Panc1 (cell line): ENCODE measurements at places on chromosomes 12 and 14.

GRCh38 chr14:57461777-57462320 lies 31.8 kb downstream of the CCDC198 start:
- DNase-seq: peak; percentile 1

- no peak for DNase-seq
Measured at GRCh38 chr12:31214626-31215517, 111.1 kb downstream of the SINHCAF start.

GRCh38 chr12:40832668-40833067 lies 140.4 kb downstream of the CNTN1 start:
- DNase-seq: no peak

- DNase-seq: no peak
Measured at GRCh38 chr14:70057519-70058136, 131.1 kb downstream of the SLC8A3 start.

DNA sequence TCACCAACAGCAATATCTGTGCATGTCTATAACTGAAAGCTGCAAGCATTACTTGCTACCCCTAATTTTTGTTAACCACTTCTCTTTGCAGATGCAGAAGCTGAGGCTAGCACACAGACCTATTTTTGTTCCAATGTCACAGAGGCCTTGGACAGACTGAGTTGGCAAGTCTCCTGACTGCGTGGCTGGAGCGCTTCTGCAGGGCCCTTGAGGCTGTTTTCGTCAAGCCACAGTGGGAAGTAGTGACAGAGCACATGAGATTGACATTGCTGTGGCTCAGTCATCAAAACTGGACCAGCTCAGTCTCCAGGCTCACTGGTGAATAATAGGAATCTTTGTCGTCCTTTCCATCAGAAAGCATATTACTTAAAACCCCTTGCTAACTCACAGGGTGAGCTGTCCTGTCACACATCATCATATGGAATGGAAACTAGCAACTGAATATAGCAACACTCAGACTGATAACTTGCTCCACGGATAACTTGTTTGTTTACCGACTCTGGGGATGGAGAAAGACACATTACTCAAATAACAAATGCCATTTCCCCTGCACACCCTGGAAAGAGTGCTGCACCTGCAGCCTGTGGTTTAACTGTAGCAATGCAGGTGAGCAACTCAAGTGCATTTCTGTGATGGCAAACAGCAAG lies 43.6 kb upstream of the DDX11 start:
- DNase-seq: no peak

DNA sequence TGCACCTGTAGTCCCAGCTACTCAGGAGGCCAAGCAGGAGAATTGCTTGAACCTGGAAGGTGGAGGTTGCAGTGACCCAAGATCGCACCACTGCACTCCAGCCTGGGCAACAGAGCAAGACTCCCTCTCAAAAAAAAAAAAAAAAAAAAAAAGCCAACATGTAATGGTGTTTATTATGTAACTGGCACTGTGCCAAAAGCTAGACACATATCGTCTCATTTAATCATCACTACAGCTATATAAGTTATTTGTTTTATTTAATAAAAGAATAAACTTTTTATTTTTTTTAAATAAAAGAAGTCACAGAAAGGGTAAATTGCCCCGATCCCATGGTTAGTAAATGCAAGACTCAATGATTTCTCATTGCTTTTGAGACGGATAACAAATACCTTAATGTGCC lies 76.9 kb downstream of the PTCSC3 start:
- DNase-seq: no peak

GRCh38 chr12:47238669-47239114 lies 158.9 kb upstream of the AMIGO2 start:
- DNase-seq: no peak

- DNase-seq: no peak
Measured at GRCh38 chr12:125772403-125772802, 707.2 kb downstream of the AACS start.

DNA sequence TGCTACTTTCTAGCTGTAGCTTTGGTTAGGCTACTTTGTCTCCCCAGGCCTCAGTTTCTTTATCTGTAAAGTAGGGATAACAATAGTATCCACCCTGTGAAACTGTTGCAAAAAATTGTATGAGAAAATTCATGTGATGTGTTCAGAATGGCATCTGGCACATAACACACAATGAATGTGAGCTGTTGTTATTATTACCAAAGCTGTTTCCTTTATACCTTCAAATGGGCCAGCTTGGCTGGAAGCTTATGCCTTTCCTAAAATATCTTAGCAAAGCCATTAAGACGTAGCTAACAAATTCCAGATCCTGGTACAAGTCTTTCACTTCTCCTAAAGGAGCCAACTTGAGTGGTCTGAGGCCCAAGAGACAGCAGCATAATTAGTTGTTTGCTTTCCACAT lies 25.2 kb upstream of the MANSC4 start:
- DNase-seq: no peak

DNA sequence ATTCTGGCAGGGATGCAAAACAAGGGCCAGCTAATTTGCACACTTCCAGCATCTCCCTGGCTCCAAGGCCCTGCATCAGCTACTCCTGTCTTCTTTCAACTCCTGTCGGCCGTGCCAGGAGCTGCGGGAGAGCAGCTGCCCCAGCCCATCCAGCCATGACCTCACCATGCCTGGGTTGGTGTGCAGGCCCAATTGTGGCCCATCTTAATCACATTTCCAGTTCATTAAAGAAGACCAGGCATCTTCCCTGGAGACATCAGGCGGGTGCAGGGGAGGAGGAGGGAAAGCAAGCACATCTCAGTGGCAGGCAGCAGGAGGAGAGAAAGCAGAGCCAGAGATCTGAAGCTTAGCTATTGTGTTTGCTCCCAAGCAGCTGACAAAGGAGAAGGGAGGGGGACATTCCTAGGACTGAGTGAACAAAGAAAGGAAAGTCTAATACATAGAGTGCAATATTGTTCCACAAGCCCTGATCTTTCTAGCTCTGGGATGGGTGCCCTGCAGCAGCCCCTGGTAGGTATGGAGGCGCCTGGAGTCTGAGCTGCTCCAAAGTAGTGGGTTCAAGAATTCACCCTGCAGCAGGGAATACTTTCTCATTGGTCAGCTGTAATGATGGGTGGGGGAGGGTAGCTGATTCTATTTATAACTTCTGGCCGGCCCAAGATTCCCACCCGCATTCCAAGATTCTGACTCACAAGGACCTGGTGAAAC lies 40.1 kb downstream of the VWF start:
- no peak for DNase-seq

DNA sequence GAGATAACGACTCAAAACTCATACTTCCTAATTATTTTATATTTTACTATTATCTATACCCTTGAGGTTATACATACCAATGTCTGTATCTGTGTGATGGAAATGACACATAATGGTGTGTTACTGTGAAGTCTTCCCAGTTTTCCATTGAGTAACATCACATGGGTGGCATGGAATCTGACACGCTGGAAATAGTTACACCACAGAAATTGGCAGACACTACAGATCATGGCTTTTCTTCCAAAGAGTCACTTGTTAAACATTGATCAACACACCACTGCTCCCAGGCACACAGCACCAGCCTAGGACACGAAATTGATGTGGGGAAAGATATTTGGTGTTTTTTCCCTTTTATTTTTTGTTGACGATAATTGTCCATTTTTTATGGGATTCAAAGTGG lies 33.0 kb upstream of the VWF start:
- DNase-seq: no peak

DNA sequence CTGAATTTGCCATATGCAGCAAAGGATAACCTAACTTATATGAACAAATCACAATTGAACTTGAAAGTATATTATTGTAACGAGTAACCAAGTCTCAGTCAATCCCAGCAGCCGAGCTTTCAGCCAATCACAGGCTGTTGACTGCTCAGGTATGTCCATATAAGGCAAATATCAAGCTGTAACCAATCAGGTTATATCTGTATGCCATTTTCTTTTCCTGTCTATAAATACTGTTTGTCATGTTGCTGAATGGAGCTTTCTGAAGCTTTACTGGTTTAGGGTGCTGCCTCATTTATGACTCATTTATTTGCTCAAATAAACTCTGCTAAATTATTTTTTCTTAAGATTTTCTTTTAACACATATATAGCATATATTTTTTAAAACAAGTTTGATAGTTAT lies 1059.5 kb downstream of the GALC start:
- DNase-seq: no peak

- no peak for DNase-seq
Measured at GRCh38 chr12:109151457-109151856, 35.1 kb downstream of the ACACB start.

GRCh38 chr12:81078469-81079196 lies 754 bp downstream of the ACSS3 start:
- no peak for DNase-seq

DNA sequence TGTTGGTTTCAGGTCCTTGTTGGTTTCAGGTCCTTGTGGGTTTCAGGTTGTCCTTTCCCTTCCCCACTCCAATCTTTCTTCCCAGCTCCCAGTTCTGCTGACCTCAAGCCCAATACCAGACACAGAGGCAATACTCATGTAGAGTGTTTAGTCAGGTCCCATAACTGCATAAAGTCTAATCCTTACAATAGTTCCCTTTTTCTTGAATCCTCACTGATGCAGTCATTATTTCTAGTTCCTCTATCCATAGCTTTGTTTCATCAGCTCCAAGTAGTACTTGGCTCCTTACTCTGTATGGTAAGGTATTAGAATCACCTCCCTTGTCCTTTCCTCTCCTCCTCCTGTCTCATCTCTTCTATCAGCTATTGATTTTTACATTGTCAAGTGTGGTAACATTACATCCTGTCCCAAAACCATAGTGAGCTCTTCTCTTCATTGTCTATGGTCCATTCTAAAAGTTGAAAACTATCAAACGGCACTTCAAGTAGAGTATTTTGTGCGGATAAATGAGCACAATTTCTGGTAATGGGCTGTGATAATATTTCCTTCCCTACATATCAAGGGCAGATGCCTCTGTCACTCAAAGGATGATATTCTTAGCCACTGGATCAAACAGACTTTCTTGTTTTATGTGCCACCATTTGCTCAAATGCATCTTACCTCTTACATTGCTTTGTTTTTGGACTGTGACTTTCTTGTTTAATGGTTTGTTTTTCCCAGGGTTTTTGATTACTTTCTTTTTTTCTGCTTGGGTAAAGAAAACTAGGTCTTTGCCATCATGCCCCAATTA lies 57.2 kb upstream of the JDP2 start:
- no peak for DNase-seq

GRCh38 chr12:73656375-73656774 lies 881.3 kb upstream of the ATXN7L3B start:
- DNase-seq: no peak

- no peak for DNase-seq
Measured at GRCh38 chr14:86796221-86797074, 1196.5 kb downstream of the GALC start.

GRCh38 chr14:93050761-93051160 lies 65.0 kb downstream of the ITPK1 start:
- DNase-seq: no peak

GRCh38 chr14:79899610-79900009 lies 311.7 kb downstream of the DIO2 start:
- DNase-seq: no peak

DNA sequence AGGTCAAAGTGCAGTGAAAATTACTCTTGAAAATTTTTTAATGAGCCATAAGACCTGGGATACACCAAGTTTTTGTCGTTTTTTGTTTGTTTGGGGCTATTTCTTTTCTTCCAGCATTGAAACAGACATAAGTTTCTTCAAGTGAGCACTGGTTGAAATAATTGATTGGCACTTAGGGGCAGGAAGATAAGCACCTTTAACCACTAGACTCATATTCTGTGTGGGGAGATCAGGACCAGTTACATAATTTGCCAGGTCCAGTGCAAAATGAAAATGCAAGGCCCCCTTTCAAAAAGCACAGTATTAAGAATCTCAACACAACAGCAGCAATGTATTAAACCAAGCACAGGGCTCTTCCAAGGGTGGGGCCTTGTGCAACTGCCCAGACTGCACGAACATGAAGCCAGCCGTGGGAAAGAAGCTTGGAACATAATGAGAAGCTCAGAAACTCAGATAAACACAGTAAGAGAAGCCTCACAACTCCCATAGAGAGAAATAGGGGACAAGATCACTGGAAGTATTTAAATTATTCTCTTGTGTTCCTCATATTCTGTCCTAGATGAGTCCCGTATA lies 3.2 kb upstream of the TCP11L2 start:
- DNase-seq: no peak

- peak; percentile 42 for DNase-seq
Measured at GRCh38 chr12:74021937-74022336, 515.7 kb upstream of the ATXN7L3B start.

DNA sequence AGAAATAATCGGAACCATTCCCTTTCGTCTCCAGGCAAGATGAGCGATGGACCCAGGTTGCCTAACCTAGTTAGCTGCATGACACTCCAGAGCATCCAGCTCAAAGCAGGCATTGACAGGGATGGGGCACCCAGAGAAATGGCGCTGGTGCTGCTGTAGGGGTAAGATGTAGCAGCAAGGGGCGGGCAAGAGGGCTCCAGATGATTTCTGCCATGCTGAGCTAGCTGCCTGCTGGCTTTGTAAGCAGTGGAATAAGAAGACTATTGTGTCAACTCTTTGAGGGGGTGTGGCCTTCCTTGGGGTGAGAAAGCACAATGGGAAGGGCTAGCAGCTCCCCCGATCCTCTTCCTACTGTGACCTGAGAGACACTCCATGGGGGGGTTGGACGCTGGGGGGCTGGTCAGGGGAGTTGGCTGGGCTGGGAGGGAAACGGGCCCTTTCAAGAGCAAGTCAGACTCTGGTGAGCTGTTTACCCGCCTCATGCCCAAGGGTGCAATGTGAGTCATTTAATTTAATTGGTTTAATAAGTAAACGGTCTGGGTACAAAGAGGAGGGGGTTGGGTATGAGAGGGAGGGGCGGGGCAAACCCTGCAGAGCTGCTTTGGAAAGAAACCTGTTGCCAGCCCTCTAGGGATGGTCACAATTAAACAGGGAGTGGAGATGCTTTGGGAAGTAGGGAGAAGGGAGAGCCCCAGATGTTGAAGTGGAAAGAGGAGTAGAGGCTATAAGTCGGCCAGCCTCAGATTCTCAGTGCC lies 50.5 kb downstream of the B4GALNT3 start:
- DNase-seq: no peak

DNA sequence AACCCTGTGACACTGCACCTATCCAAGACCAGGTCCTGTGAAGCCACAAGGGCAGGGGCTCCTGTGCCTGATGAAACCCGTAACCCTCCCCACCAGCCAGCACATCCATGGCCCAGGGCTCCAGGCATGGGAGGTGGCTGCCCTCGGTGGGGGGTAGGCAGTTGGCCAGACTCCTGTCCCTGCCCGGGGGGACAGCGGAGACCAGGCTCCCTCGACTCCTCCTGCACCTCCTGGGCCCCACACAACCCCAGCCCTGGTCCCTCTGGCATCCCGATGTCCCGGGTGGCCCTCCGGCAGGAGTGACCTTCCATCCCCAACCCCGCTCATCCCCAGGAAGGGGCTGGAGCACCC lies 11.4 kb downstream of the AKT1 start:
- no peak for DNase-seq

- peak; percentile 91 for DNase-seq
Measured at GRCh38 chr12:104219908-104220404, 4.4 kb downstream of the TXNRD1 start.

GRCh38 chr14:48857366-48857765 lies 728.8 kb downstream of the RPS29 start:
- DNase-seq: no peak

GRCh38 chr12:16531621-16532020 lies 74.3 kb downstream of the LMO3 start:
- no peak for DNase-seq

- no peak for DNase-seq
Measured at GRCh38 chr14:52269982-52270381, 2.5 kb downstream of the PTGDR start.

- no peak for DNase-seq
Measured at GRCh38 chr14:99991331-99991730, 73.9 kb upstream of the EVL start.
